ENCODE measurements at places on chromosomes 1 and 21.
A peak's percentile ranks its signal among the peaks of the same experiment; 100 is the strongest.

DNA sequence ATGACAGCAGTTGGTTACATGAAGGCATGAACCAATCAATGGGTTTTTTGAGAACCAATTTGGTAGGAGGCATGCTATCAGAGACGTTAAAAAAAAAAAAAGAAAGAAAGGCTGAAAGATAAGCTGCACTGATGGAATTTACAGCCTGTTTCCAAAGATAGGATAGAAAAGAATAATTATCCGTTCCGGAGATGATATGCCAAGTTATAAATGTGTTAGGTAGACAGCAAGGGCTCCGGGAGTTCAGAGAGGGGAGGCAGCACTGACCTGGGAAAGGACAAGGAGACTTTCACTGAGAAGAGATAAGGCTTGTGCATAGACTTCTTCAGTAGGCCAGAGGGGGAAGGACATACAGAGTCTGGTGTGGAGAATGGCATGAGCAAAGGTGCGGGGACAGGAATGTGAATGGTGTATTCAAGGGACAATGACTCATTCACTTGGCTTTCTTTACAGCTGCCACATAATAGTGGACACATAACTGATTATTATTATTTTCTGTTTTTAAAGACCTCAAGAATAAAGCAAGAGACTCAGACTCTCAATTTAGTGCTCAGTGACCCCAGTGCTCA, 24.8 kb upstream of the ACBD6 start:
- DNase-seq, result no peak

GRCh38 chr1:24586970-24587820, 31.3 kb downstream of the NCMAP start:
- DNase-seq, result peak; percentile 55

DNA sequence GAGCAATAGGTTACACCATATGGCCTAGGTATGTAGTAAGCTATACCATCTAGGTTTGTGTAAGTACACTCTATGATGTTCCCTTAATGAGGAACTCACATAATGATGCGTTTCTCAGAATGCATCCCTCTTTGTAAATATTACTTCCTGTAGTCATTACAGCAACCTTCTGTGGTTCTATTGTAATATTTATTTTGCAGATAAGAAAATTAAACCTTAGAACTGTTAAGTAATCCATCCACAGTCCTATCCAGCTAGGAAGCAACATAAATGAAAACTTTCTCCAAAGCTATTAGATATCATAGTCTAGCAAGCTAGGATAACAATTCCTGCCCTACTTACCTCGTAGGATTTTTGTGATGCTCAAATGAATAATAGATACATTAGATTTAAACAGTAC, 88.7 kb downstream of the WLS start:
- DNase-seq, result no peak

DNA sequence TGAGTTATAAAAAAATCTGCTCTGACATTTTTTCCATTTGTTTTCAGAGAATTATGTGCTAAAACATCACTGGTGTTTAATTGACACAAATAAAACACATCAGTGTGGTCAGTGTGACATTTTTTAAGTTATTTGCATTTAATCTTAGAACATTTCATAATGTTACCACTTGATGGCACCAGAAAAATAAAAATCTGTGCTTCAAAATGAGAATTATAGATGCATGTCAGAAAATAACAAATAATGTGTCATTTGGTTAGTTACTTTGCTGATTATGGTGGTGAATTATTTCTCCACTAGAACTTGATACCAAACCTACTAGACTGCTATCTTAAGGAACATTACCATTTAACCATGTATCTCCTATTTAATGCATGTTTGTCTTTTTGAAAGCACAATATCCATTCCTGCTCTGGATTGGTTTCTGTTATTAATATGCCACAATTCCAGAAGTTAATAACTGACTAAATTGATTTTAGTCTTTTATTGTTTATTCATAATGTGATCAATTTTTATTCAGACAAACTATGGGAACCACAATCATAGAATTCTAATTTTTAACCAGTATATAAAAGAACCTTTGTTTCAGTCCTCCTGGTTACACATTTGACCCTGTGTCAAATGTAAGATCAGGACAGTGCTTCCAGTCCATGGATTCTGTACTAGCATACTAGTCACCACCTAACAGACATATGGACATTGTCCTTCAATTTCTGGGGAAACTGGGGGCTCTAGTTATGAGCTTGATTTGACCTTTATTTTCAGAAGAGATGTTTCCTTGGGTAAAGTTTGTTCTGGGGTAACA, 81.0 kb downstream of the RPS6KC1 start:
- DNase-seq, result no peak

DNA sequence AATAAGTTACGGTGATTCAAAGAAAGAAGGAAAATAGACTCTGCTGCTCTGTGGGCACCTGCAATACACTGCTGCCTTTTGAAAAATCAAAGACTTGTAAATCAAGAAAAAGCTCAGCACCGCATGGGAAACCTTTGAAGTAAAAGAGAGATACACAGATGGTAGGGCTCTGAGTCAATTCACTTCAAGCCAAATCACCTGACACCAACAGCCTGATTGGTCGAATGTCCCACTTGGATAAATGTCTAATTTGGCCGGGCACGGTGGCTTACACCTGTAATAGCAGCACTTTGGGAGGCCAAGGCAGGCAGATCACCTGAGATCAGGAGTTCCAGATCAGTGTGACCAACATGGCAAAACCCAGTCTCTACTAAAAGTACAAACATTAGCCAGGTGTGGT, 19.2 kb upstream of the RCAN3 start:
- no peak for DNase-seq

DNA sequence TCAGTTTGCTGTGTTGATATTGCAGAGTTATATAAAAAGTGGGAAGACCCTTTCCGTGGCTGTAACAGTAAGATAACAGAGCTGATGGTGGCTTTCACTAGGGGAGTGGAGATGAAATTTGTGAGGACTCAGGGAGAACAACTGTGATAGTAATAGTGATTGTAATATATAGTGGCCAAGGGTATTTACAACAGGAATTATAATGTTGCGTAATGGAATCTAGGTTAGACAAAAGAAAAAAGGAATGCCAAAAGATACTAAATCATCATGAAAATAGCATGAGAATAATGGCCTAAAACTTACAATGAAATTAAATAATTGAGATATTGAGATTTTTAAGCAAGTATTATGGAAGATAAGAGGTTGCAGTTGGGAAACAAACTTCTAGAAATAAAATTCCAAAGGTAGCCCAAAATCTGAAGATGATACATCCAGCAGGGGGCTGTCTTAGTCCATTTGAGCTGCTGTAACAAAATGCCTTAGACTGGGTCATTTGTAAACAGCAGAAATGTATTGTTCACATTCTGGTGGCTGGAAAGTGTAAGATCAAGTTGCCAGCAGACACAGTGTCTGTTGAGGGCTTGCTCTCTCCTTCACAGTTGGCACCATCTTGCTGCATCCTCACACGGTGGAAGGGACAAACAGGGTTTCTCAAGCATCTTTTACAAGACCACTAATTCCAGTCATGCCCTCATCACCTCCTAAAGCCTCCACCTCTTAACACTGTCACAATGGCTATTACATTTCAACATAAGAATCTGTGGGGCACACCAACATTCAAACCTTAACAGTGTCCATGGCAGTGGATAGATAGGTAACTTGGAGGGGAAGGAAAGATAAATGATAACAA, 711.2 kb downstream of the MRPL39 start:
- no peak for DNase-seq
